ENCODE measurements at places on chromosomes 3 and 15.
A peak's percentile ranks its signal among the peaks of the same experiment; 100 is the strongest.

GRCh38 chr3:42014921-42015533, 53.1 kb upstream of the ULK4 start:
- peak; percentile 14 for DNase-seq

GRCh38 chr15:96356494-96357455, 26.3 kb downstream of the NR2F2 start:
- peak; percentile 35 for DNase-seq

DNA sequence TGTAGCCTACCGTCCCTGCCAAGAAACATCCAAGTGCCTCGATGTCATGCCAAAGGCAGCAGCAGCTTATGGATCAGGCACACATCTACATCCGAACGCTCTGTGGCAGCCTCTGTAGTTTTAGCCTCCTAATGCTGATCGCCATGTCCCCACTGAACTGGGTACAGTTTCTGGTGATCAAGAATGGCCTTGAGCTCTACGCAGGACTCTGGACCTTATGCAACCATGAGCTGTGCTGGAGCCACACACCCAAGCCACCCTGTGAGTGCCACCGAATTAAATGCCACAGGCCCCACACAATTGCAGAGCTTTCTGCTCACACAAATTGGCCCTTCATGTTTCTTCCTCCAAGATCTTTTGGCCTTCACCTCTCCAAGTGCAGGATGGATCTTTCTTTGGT, 543 bp downstream of the TMEM202 start:
- no peak for DNase-seq

- no peak for DNase-seq
Measured at GRCh38 chr3:29011966-29012365, 268.9 kb upstream of the RBMS3 start.

DNA sequence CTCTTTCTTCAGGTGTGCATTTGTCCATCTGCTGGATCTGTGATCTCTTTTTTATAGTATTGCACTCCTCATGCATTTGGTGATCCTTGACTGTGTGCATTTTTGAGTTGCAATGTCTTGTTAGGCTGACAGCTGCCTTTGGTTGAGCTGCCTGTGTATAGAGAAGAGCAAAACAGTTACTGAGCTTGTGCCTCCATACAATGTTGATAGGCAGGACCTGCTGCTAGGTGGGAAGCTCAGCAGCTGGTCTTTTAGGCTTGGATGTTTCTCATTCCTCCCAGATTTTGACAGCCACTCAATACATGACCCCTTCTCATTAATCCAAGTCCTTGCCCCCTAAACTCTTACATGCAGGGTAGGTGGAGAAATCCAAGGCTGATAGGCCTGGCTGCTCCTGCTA, 74.8 kb upstream of the PIAS1 start:
- DNase-seq = no peak

DNA sequence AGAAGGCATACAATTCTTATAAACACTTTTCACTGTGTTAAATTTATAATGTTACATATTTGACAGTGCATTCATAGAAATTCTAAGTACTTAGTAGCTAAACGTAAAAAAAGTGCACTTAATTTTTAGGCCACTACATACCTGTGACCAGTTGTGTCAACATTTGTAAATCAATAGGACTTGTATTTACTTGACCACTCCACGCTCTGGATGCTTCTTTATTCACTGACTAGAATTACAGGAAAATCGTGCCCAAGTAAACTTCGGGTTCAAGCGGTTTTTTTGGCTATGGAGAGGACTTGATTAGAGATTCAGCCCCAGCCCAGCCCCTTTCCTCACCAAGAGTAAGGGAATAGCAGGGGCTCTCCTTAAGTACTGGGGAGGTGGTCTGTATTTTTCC, 21.8 kb downstream of the WDR53 start:
- no peak for DNase-seq

GRCh38 chr15:35723852-35724251, 177.9 kb upstream of the DPH6 start:
- DNase-seq = no peak

GRCh38 chr3:9441501-9442221, 44.2 kb downstream of the SETD5 start:
- DNase-seq = no peak

DNA sequence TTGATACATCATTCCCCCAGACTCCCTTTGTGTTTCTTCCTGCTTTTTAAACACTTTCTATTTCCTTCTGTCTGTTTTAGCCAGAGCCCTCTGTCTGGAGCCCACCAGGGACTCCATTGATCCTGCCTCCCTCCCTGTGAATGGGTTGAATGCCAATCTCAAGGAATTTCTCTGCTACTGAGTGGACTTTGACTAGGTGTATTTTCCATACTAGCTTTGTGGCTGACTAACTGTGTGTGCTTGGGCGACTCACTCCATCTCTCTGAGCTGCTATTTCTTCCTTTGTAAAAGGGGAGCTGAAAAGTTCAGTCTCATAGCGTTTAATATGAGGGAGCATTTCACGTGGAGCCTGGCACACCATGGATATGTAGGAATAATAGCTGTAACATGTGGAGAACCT, 98.8 kb downstream of the EEFSEC start:
- DNase-seq = no peak

GRCh38 chr3:100067589-100067988, 46.7 kb downstream of the FILIP1L start:
- no peak for DNase-seq

- no peak for DNase-seq
Measured at GRCh38 chr3:155553780-155554179, 191.1 kb downstream of the PLCH1 start.

GRCh38 chr3:159824333-159824732, 164.3 kb upstream of the IL12A start:
- no peak for DNase-seq

All from CD4-positive, alpha-beta T cell treated with Interleukin-4 for 4 hours (primary cell).